ENCODE measurements at places on chromosomes 2 and 18. TPM values are rescaled to one million over a fixed set of nuclear protein-coding genes. Genes with fewer than 3 reads are reported as not detected.

The CPO gene
- total RNA-seq = not detected

The CFC1 gene
- not detected for total RNA-seq

The SH2D6 gene
- 0.24 TPM for total RNA-seq

The FAHD2B gene
- 11.7 TPM for total RNA-seq

The ASB18 gene
- not detected for total RNA-seq

The TMEM150A gene
- 5.5 TPM for total RNA-seq

The CELF4 gene
- not detected for total RNA-seq

The EML6 gene
- 2.7 TPM for total RNA-seq

The PROKR1 gene
- not detected for total RNA-seq

The MAP3K20 gene
- total RNA-seq = 13.8 TPM

The TLX2 gene
- total RNA-seq = 2.8 TPM

The UGT1A8 gene
- not detected for total RNA-seq
